ENCODE measurements at places on chromosomes 6 and 20.

DNA sequence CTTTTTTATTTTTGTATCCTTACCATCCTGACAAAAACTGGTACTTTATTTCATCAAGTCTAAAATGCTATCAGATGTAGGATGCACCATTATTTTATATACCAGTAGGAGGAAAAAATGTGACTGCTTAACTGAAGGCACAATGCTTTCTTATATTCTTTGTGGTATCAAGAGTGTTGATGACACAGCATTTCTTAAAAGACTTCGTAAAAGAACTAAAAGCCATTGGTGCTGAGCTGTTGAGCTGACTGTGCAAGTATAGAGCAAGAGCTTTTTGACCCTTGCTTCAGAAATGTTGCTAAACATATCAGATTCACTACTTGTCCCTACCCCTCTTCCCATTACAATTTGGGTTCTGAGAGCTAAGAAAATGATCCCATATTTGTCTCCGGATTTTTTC, 17.5 kb downstream of the SF3B5 start:
- DNase-seq = no peak

DNA sequence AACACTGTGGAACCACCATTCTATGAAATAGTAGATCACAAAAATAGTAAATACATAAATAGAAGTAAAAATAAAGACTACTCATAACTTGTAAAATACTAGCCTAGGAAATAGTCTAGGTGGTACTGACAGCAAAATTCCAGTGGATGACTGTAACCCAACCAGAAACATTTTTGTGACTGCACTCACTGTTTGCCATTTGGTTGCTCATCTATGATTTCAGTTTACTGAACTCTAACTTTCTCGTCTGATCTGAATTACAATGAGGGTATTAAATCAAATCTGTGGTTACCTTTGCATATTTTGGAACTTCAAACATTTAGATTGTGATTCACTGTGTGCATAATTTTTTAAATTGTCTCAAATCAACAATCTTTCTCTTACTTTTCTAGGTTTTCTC, 151.1 kb downstream of the KHDC1L start:
- DNase-seq = no peak

DNA sequence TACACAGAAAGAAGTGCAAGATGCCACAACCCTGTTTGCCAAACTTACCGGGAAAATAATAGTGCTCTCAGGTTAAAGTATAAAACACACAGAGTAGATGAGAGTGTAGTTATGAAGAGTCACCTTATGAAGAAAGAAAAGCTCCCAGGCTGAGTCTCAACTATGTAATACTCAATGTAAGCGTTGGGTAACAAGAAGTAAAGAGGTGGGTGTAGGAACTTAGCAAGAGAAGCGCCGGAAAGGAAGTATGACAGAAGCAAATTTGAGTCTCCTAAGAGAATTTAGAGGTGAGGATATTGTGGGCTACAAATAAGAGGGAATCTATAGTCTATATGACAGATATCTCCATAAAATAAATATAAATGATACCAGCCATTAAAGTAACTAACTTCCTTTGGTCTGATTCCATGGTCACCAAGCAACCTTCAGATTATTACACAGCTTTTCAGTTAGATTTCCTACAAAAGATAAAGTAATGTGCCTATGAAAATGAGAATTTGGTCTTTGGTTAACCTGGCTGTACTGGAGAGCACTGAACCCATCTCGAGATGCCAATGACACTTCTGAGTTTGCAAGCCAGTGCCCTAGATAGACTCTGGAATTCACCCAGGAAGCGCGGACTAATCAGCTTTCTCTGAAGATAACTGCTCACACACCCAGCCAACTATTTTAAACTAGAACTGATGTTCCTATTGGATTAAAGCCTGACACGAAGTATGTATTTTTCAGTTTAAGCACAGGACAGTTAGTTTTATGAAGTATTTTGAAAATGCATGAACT, 1.8 kb downstream of the TUBE1 start:
- DNase-seq = no peak

- no peak for DNase-seq
Observed at GRCh38 chr6:136030131-136030530, 178.6 kb downstream of the PDE7B start.

GRCh38 chr6:14612016-14612980, 494.7 kb downstream of the CD83 start:
- DNase-seq = no peak
